ENCODE measurements at places on chromosomes 3 and 15.

GRCh38 chr3:190182418-190183043, 61.8 kb upstream of the P3H2 start:
- DNase-seq, result no peak

- no peak for DNase-seq
Observed at GRCh38 chr15:27222479-27222878, 251.5 kb downstream of the GABRG3 start.

- DNase-seq, result no peak
Observed at GRCh38 chr15:25690673-25691543, 172.2 kb downstream of the ATP10A start.

GRCh38 chr3:31533169-31534064, 692 bp downstream of the STT3B start:
- peak; percentile 42 for DNase-seq

GRCh38 chr3:35409991-35410390, 229.3 kb upstream of the ARPP21 start:
- no peak for DNase-seq

GRCh38 chr3:159787178-159787574, 201.5 kb upstream of the IL12A start:
- no peak for DNase-seq

DNA sequence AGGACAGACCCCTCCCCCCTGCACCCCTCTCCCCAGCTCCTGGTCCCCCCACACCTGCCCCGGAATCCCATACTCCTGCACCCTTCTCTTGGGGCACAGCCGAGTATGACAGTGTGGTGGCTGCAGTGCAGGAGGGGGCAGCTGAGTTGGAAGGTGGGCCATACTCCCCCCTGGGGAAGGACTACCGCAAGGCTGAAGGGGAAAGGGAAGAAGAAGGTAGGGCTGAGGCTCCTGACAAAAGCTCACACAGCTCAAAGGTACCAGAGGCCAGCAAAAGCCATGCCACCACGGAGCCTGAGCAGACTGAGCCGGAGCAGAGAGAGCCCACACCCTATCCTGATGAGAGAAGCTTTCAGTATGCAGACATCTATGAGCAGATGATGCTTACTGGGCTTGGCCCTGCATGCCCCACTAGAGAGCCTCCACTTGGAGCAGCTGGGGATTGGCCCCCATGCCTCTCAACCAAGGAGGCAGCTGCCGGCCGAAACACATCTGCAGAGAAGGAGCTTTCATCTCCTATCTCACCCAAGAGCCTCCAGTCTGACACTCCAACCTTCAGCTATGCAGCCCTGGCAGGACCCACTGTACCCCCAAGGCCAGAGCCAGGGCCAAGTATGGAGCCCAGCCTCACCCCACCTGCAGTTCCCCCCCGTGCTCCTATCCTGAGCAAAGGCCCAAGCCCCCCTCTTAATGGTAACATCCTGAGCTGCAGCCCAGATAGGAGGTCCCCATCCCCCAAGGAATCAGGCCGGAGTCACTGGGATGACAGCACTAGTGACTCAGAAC, 9.8 kb downstream of the MAP1A start:
- no peak for DNase-seq

DNA sequence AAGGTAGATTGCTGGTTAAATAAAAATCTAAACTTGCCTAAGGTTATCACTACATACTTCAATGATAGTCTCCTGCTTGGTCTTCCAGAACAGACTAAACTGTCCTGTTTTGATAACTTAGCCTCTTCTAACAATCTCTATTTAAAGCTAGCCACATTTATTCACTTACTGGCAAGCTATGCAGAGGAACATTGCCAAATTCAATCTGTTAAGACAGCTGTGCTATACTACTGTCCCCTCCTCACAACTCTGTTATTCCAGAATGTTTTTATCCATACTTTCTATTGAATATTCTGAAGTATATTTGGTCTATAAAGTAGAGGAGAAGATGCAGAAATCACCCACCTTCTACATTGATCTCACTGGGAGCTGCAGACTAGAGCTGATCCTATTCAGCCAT, 594.0 kb upstream of the CCDC54 start:
- no peak for DNase-seq

DNA sequence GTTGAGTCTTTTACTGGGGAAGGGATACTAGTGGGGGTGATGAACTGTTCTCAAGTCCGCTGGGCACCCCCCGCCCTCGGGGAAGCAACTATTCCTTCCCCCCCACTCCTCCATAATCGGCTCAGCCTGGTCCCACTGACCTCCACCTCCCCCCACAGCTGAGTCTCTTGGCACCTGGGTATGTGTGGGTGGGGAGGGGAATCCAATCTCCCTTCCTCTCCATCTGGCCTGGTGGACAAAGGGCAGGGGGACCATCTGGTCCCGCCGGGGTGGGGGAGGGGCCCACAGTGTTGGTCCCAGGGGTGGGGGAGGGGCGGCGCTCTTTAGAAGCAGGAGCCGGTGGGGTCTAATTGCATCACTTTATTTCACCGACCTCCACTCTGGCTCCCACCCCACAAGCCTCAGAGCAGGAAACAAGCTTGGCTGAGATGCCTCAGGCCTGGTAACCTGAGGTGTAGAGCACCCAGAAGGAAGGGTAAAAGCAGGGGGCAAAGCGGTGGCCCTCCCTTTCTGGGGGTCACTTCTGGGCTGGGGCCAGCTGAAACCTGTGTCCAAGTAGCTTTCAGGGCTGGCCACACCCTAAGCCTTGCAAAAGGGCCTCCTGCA, 1.0 kb upstream of the PCBP4 start:
- no peak for DNase-seq

DNA sequence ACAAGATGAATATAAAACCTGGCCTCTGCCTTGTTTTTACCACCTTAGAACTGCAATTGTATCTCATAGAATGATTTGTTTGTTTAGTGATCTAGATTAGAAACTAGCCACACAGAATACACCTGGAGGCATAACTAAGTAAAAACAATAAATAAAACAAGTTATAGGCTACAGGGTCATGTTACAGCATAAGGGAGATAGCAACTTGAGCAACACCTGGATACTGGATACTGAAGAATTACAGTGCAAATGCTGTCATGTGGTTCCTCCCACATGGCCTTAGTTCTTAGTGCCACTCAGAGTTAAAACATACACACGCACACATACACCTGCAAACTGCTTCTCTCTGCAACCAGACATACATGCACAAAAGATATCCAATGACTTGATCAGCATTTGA, 563.4 kb upstream of the DPPA4 start:
- no peak for DNase-seq

DNA sequence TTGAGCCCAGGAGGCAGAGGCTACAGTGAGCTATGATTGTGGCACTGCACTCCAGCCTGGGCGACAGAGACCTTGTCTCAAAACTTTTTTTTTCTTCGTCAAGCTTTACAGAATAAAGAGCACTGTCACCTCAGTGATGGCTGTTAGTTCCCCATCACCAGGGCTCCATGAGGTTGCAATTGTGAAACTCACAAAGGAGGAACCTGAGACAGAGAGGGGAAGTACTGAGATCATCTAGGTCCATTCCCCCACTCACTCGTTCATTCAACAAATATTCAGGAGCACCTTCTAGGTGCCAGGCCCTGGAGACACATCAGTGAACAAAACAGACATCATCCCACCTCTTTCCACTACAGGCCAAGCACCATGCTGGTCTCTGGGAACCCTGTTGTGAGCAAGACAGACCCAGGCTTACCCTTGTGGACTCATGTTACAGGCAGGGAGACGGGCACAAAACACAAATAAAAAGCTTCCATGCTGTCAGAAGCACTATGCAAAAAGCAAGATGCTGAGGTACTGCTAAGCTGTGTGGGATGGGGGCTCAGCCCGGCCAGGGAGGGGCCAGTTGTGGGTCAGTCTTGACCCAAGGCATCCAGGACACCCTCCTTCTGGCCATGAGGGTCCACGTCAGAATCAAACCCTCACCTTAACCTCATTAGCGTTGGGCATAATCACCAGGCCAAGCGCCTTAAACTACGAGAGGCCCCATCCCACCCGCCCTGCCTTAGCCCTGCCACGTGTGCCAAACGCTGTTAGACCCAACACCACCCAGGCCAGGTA, 2.1 kb upstream of the RHO start:
- no peak for DNase-seq

DNA sequence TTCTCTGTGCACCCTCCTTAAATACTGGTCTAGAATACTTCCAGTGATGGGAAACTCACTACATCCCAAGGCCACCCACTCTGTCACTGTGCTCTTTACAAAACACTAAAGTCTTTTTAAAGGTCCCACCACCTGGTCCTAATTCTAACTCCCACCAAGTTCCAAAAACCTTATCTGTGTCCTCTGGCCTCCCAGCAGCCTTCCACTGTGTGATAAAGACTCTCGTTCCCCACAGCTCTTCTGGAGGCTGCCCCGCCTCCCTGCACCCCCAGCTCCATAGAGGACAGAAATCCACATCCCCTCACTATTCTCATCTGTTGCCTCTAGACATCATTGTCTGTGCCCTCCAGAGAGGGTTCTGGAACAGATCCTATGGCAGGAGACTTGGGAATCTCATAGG, 276.4 kb downstream of the FAM43A start:
- DNase-seq, result no peak

- no peak for DNase-seq
Observed at GRCh38 chr3:20637729-20638128, 451.7 kb upstream of the SGO1 start.

DNA sequence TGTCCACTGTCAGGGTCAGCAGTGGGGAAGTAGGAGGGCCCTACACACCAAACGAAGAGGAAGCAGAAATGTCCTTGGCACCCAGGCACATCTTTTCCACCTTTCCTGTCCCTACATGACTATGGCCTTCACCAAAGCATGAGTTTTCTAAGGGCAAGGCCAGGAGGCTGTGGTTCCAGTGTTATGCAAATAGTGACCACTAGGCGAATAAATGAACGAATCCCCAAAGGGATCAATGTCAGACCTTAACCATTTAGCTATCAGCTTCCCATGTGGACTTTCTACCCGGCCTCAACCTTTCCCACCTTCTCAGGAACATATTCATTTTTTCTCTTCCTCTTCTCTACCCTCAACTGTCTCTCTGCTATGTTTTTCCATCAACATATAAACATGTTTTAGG, 63.1 kb downstream of the NTRK3 start:
- DNase-seq, result no peak

- no peak for DNase-seq
Observed at GRCh38 chr15:88741046-88741445, 62.2 kb upstream of the ACAN start.

GRCh38 chr3:12911881-12912415, 70.6 kb upstream of the RPL32 start:
- no peak for DNase-seq

DNA sequence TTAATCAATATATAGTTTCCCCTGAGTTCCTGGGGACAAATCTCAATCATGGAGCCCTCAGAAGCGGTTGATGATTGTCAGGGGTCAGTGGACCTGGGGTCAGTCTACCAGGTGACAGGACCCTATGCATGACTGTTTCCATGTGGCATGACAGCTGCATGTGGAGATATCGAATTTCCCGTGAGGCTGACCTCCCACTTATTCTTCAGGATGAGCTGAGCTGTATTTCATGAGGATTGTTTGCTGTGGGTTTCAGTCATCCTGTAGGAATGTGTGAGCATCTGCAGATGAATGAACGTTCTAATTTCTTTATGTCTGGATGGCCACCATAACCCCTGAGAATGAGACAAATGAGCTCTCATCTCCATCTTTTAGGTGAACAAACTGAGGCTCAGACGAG, 93.0 kb upstream of the HES1 start:
- no peak for DNase-seq

GRCh38 chr3:69377262-69377661, 8.6 kb downstream of the FRMD4B start:
- DNase-seq, result no peak

DNA sequence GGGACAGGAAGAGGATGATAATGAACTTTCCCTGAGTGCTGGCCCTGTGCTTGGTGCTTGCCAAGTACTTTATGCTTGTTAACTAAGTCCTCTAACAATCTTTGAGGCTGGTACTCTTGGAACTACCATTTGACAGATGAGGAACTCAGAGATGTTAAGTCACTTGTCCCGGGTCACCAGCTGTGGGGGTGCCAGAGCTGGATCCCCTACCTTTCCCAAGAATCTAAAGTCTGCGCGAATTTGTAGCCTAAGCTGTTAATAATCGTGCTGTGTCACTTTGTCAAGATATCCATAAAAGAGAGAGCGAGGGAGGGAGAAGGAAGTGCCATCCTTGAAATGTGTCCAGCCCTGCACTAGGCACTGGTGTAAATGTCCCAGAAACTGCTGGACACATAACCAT, 19.0 kb upstream of the ACOX2 start:
- DNase-seq, result no peak

DNA sequence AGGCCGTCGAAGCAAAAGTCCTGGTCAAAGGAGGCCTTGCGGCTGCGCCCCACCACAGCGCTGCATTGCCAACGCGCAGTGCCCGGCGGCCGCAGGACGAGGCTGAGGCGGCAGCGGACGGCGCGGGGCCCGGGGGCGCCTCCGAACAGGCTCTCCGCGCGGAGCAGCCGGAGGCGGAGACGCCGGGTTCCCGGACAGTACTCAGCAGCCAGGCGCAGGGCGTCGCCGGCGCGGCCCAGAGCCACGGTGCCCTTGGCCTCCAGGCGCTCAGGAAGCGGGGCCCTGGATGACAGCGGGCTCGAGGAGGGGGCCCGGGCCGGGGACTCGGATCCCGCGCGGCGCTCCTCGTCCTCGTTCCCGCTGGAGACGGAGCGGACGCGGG, 1.1 kb downstream of the C2CD4B start:
- no peak for DNase-seq

- peak; percentile 30 for DNase-seq
Observed at GRCh38 chr3:18657858-18658820, 233.0 kb upstream of the SATB1 start.

DNA sequence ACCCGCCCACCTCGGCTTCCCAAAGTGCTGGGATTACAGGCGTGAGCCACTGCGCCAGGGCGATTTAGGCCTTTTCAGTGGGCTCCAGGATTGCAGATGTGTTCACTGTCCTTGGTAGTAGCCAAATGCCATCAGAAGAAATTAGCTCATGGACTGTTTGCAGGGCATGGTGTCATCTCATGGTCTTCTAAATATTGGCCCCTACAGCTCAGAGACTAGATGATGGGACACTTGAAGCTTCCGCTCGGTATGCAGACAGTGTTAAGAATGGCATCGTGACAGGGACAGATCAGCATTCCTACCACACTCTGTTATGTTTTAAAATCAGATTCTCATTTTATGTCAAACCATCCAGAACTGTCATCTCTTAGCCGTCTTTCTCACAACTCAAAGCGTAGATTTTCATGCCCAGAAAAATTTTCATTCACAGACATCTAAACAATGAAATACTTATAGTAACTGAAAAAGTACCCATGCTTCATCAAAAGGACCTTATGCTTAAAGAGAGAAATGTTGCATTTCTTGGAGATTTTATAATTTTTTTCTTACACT, 24.9 kb downstream of the SLCO3A1 start:
- no peak for DNase-seq

DNA sequence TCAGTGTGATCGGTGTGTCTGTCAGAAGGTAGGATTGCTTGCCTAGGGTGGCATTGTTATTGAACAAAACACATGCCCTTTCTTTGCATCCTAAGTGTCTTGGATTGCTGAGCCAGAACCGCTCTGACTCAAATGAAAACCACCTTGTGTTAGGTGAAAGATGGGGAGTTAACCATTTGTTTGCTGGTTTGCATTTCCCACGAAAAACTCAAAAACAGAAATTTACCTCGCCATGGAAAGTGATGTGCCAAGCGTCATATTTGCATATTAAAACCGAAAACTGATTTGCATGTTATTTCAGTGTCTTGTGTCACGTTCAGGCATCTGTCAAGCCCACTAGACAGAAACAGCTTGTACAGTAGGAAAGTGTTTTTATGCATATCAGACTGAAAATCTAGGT, 474.6 kb upstream of the TPRG1 start:
- no peak for DNase-seq

GRCh38 chr15:73996939-73997338, 2.4 kb downstream of the PML start:
- peak; percentile 21 for DNase-seq

- DNase-seq, result no peak
Observed at GRCh38 chr3:153373606-153374005, 211.6 kb downstream of the RAP2B start.
